T-helper 2 cell treated with Interferon-gamma antibody and Interleukin-4, amounts not matched to agents 5 μg/mL and 100 μg/mL, for 36 hours (primary cell): ENCODE measurements at places on chromosomes 5 and 9.

- DNase-seq: no peak
Measured at GRCh38 chr9:116791326-116791725, 104.2 kb downstream of the TRIM32 start.

DNA sequence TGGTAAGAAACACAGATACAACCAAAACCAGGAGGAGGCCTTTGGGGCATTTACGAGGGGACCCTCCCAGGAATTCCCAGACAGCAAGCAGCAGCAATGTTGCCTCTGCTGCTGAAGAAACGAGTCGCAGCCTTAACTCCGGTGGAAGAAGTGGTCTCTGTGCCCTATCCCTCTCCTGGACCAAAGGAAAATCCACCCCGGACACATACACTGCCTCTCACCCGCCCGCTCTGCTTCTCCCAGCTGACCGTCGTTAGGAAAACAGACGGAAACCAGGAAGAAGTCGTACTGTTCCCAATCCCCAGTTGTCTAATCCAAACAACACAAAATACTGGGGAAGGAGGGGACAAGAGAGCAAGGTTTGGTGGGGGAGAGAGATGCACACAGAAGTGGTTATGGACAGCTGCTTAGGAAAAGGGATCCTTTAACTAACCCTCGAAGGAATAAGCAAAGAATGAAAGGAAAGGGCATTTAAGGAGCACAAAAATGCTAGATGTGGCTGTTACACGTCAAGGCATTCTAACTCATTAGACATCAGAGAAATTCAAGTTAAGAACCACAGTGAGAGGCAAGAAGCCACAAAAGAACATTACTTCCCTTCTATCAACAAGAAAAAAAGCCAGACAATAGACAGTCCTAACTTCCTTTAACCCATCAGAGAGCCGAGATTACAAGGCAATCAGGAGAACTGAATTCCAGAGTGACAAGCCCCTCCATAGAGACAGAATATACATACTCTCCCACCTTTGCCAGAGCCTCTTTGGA is 71.9 kb downstream of the ACTL7B start:
- no peak for DNase-seq

DNA sequence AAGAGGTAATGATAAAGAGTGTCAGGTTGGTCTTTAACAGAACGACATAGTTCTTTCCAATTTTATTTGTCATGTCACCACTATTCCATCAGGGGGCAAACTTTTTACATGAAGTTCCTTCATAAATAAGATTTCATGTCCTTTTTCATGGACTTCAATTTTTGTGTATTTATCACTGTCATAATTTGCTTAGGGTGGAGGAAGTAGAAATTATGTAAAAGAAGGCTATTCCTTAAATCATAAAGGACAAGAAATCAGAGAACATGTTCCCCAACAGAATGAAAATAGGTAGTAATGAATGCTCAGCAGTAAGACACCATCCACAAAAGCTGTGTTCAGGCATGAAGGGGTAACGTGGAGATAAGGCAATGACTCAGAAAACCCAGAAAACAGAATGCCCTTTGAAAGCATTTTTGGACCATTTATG is 72.7 kb downstream of the ZFAND5 start:
- DNase-seq: no peak

GRCh38 chr9:114086607-114087006 is 8.5 kb upstream of the AMBP start:
- DNase-seq: no peak

GRCh38 chr5:161481922-161482321 is 64.6 kb downstream of the GABRB2 start:
- no peak for DNase-seq

DNA sequence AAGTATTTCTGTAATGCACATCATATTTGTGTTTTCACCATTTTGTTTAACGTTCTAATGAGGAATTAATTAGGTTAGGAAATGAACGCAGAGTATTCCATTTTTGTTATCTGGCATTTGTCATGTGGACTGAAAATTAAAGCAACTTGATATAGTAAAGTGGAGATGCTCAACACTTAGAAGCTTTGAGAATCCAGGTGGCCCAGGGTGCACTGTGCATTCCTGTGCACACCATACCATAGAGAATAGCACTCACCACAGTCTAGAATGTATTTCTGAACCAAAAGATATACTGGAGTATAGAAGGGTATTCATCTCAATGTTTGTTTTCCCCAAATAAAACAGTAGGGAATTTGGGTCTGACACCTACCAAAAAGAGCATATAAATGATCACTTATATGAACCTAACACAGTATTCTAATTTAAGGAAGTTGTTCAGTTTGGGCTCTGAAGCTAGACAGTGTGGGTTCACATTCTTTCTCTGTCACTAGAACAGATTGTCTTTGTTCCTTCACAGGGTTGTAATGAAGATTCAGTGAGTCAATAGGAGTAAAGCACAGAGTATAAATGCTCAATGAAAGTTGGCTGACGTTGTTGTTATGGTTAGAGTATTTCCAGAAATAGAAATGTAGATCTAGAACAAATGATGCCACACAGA is 125.6 kb upstream of the DMRT1 start:
- DNase-seq: no peak

- DNase-seq: no peak
Measured at GRCh38 chr9:19650312-19650711, 138.5 kb downstream of the SLC24A2 start.

DNA sequence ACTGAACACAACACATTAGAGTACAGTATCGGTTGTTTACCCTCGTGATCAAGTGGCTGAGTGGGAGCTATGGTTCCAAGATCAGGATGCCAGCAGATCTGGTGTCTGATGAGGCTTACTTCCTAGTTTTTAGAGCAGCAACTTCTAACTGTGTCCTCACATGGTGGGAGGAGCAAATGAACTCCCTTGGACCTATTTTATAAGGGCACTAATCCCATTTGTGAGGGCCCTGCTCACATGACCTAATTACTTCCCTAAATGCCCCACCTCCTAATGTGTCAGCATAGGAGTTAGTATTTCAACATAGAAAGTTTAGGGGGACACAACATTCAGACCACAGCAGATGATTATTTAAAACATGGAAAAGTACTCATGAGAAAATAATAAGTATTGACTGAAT is 111.8 kb downstream of the GCNT1 start:
- DNase-seq: no peak

DNA sequence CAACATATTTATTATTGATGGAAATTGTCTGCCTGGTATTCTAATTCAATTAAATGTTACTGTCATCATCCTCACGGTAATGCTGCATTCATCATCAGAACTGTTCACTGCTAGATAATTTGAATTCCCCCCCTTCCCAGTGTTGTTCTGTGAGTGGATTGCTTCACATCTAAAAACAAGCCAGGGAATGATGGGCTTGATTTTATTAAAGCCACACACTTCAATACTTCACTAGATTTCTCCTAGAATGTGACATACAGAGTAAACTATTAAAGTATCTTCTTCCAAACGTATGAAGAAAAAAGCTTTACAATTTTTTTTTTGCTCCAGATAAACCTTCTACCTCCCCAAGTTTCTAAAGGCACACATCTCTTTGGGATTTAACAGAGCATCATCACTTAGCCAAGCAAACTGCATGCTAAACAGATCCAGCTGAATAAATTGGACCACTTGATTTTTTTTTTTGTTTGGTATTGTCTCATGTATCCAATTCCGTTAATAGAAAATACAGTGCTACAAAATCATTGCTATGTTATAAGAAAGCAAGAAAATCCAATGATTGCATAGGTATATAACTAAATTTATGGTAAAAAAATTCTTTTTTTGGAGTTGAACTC is 692.4 kb downstream of the MTRR start:
- DNase-seq: no peak

DNA sequence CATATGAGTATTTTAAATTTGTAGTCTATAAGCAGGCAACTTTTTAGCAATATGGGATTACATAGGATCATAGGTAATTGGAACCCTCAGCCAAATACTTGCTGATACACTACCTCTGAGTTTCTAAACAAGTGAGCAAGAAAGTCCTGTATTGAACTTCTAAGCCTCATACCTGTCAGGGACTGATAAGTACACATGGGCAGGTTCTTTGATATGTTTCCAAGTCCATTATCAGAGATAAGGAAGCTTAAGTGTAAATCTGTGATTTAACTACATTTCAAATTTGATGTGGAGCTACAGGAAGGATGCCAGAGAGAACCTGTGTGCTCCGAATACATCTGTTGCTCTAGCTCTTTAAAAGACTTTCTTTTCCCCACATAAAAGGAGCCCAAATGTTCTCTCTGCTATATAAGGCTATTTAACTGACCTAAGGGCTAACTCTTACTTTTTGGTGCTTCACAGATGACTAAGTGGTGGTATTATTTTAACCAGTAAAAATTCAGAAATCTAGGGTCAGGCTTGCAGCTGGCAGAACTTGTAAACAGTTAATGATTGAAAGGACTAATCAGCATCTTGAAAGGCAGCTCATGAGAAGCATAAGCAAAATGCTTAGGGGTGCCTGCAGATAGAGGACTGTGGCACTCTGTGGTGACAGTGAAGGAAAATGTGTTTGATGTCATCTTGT is 228.6 kb downstream of the NR3C1 start:
- no peak for DNase-seq

DNA sequence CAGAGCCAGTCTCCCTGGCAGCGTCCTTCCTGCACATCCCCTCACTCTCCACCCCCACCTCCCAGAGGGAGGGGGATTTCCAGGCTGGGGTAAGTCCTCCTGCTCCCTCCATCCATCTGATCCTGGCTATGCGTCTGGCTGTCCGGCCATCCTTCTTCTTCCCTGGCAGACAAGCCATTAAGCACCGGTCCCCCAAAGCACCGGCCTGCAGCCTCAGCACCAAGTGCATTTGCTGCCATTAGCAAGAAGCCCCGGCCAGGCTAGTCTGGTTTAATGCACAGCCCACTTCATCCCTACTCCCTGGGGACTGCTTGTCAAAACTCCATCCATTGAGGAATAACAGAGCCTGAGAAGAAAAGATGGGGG is 208.7 kb upstream of the IER5L start:
- DNase-seq: no peak
